ENCODE measurements at places on chromosomes 6 and 20.

DNA sequence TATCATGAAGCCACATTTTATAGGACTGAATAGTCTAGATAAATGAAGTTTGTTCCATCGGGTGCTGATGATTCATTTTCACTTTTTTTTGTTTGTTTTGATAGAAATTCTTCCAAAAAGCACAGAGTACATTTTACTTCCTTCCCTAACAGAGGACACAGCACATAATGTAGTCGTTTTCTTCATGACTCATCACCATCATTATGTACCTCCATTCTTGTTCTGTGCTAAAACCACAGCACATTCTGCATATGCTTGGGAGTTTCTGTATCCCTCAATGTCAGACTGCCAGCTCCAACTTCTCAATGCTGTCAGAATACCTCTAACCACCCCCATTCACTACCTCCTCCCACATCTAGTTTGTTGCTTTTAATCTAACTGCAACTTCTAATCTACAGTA is 1004.9 kb upstream of the ADGRB3 start:
- DNase-seq = no peak

DNA sequence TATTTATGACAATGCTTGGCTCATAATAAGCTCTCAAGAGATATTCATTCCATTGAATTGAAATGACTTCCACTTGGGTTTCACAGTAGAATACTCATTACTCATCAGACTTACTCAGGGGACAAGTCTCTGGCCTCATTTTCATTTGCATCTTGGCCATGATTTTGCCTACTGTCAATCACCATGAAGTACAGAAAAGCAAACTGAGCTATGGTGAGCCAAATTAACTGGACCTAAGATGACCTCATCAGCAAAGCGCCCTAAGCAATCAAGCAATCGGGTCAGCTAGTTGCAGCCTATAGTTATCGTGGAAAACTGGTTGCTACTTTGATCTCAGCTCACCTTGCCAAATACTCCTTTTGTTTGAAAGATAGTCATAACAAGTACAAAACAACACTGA is 494.7 kb upstream of the SLC35B3 start:
- DNase-seq = no peak

- no peak for DNase-seq
Observed at GRCh38 chr6:169047345-169047744, 206.3 kb downstream of the THBS2 start.

DNA sequence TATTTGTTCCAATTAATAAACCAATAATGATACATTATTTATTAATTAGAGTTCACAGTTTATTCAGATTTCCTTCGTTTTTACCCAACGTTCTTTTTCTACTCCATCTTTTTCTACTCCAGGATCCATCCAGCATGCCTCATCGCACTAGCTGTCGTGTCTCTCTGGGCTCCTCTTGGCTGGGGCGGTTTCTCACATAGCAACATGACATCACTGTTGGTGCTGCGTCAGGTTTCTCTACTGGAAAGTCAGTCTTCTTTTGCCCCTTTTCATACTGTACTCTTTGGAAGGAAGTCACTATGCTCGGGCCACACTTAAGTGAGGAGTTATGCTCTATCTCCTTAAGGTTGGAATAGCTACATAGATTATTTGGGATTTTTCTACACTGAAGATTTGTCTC is 13.7 kb upstream of the SOX12 start:
- no peak for DNase-seq

GRCh38 chr6:73690056-73690455 is 5.9 kb upstream of the CD109 start:
- no peak for DNase-seq

DNA sequence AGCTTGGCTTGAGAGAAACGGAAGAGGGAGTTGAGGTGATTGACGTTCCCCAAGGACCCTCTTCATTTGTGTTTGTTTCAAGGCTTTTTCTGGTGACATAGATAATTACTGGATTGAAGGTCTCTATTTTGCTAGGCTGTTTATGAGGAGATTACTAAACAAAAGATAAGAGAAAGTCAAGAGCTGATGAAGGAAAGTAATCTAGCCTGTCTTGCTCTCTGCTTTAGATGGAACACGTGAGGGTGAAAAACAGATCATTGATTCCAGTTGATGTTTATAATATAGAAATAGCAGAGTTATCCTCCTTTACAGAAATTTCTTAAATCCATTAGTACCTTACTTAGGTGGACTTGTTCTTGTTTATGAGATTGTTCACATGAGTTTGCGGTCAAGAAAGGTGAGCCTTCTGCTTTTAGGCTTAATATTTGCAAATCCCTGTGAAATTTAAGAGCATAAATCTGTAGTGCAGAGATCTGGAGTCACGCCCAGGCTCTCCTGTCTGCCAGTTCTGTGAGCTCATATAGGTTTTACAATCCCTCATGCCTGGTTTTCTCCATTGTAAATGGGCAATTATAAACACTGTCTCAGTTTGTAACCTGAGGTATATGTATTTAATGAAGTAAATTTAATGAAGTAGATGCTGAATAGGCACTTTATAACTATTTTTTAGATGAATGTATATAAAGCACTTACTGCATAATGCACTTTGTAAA is 272.8 kb downstream of the NKAIN2 start:
- DNase-seq = no peak

- DNase-seq = no peak
Observed at GRCh38 chr6:85240787-85241385, 209.0 kb upstream of the NT5E start.

- DNase-seq = no peak
Observed at GRCh38 chr6:52474173-52474572, 54.0 kb downstream of the EFHC1 start.

- no peak for DNase-seq
Observed at GRCh38 chr6:164415832-164416563, 893.4 kb downstream of the C6orf118 start.

DNA sequence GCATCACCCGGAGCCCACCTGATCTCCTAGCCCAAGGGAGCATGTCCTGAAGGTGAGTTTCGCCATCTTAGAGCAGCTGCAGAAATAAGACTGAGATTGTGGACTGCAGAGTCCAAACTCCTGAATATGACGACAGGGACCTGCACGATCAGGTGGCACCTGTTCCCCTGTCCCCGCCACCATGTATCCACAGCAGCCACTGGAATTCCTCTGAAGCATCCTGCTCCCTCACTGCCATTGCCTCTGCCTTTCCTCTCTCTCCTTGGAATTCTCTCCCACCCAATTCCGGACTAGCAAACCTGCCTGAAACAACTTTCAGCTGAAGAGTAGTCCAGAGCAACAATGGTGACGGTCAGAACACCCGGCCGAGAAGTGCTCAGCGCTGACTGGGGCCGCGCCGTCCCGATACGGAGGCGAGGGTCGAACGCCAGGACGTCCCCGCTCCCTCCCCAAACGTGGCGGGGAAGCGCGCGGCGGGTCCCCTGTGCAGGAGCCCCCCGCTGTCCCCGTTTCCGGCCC is 694 bp upstream of the FAM120B start:
- DNase-seq = no peak

DNA sequence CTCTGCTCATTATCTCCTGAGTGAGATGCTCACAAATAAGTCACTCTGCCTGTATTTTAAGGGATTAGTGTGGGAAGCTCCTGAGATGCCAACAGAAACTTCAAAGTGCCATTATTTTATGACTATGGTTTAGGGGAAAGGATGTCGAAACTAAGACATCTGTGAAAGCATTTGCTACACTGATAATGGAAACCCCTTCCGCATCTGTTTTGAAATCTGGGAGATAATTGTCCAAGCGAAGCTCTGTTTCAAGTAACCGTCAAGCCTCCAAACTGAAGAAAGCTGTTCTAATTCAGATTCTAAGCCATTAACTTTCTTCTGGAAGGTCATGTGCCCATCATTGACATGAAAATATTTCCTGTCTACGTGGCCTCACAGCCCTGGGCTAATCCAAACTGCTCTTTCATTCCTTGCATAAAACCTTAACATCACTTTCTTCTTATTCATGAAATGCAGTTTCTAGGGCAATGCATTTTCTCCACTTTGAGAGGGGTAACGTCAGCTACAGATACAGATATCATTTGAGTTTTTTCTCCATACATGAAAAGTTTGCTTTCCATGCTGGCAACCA is 932.0 kb downstream of the C6orf118 start:
- no peak for DNase-seq

All from NCI-H2171 (cell line).